ENCODE measurements at places on chromosomes 5 and 9.

GRCh38 chr5:143446535-143447226, 43.2 kb upstream of the NR3C1 start:
- DNase-seq, result no peak

GRCh38 chr5:157799578-157799977, 56.1 kb downstream of the LSM11 start:
- DNase-seq, result no peak

DNA sequence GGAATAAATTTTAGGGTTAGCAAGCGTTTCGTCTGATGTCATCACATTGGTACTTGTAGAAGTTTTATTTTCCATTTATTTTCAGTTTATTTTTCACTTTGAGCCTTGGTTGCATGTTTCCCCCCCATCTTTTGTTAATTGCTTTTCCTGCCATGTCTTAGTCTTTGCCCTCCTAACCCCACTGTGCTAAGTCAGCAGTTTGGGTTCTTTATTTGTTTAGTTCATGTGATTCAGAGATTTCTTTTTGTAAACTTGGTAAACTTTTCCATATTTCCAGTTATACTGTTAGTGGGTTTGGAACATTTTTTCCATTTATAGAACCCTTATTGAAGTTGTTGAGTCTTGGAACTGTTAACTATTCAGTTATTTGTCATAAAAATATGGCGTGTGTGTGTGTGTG, 252.9 kb upstream of the ANKH start:
- DNase-seq, result no peak

- DNase-seq, result peak; percentile 24
These were observed 68.4 kb upstream of the SLC1A1 start for GRCh38 chr9:4421847-4422246.

GRCh38 chr5:9686216-9686615, 56.1 kb upstream of the TAS2R1 start:
- DNase-seq, result peak; percentile 90

DNA sequence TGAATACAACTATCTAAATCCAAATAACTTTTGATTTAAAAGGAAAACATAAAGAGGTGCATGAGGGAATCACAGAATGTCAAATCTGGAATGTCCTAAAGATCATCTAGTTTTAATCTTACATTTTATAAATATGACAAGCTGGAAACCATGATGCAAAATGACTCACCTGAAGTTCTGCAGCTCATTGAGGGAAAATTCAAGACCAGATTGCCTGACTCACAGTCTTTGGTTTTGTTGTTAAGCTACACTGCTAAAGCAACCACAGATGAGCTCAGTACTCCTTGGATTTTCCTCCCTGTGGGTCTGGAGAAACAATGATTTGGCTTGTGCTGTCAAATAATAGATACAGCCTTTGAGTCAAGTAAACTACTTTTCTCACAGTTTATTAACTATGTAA, 19.1 kb upstream of the EDIL3 start:
- DNase-seq, result peak; percentile 96

DNA sequence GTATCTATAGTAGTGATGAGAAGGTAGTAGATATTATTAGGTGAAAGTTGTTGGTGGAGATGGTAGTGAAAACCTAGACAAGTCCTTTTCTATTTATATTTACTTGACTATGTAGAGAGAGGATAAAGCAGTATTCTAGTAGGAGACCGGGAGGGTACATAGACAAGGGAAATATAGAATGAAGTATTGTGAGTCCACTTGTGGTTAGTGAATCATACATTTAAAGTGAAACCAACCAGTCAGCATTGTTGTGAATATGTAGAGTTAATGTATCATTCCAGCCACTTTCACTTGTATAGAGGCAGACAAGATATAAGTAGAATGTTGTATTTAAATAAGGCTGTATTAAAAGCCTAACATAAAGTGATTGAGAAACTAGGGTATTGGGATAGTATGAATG, 1711.3 kb upstream of the ACO1 start:
- DNase-seq, result peak; percentile 5

- peak; percentile 16 for DNase-seq
These were observed 409.0 kb downstream of the PRR16 start for GRCh38 chr5:120873083-120873482.

- DNase-seq, result peak; percentile 73
These were observed 145.3 kb downstream of the PLK2 start for GRCh38 chr5:58314356-58315210.

DNA sequence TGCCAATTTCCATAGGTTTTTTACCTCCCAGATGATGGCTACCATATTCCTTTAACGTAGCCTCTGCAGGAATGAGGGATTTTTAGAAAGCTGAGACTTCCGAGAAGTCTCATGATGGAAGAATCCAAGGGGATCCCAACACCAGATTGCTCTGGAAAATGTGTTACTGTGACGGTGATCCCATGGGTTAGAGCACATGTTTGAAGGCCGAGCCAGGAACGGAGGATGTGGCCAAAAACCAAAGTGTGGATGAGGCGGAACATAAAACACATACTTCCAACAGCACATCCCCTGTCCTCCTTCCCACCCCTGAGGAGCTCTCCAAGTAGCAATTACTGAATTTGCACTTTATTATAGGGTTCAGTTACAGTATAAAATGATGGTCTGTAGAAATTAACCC, 82.6 kb downstream of the GPR21 start:
- DNase-seq, result no peak

DNA sequence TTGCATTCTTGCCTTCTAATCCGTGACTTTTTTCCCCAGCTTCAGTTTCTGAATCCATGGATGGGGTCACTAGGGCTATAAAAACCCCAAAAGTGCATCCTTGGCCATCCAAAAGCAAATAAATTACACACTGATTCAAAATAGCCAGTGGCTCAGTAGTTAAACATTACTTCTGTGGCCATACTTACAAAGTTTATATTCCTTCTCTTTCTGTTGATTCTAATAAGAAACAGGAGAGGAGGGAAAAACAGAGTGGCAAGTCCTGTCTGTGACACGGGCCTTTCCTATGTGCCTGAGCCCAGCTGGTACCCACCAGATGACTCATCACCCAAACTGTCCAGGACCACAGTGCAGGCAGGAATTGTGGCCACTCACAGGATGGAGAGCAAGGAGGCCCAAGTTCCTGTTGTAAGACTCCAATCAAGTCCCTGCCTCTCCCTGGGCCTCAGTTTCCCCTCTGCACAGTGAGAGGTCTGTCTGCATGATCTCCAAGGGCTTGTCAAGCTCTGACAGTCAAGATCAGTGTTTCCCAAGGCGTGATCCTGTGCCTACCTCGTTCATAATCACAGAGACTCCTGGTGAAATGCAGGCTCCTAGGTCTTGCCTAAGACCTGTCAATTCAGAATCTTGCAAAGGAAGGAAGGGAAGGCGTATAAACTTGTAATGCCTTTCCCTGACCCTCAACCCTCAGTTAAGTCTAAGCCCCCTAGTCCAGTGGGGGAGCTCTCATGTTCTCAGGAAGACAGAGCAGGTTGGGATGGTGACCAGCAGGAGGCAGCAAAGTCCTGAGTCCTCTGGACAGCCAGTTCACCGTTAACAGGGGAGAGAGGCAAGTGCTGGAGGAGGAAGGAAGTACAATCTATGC, 29.5 kb downstream of the TNIP1 start:
- peak; percentile 70 for DNase-seq

GRCh38 chr9:77649109-77649812, 1.1 kb upstream of the GNA14 start:
- DNase-seq, result peak; percentile 14

- no peak for DNase-seq
These were observed 1.9 kb downstream of the FRMD3 start for GRCh38 chr9:83536332-83536731.

DNA sequence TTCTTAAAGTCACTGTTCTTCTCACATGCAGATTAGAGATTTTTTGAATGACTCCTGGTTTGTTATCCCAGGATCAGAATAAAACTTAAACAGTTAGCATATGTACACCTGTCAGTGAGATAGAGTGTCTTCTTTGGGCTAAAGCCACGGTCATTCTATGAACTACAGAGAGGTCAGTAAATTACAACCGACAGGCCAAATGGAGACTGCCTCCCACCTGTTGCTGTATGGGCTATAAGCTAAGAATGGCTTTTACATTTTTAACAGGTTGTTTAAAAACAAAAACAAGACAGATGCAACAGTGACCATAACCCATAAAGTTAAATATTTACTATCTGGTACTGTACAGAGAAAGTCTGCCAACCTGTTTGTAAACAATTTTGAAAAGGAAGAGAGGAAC, 125.7 kb downstream of the ELAVL2 start:
- DNase-seq, result no peak

GRCh38 chr9:75626860-75627259, 263.6 kb upstream of the PCSK5 start:
- no peak for DNase-seq

GRCh38 chr5:71705421-71705820, 13.7 kb upstream of the CARTPT start:
- DNase-seq, result peak; percentile 31

DNA sequence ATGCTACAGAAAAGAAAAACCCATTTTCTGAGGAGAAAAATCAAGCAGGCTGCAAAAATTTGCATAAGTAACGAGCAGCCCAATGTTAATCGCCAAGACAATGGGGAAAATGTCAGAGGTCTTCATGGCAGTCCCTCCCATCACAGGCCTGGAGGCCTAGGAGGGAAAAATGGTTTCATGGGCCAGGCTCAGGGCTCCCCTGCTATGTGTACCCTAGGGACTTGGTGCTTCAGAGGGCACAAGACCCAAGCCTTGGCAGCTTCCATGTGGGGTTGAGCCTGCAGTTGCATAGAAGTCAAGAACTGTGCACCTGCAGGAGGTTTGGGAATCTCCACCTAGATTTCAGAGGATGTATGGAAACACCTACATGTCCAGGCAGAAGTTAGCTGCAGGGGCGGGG, 10.4 kb downstream of the CAAP1 start:
- no peak for DNase-seq

GRCh38 chr9:79432485-79432884, 139.3 kb upstream of the TLE4 start:
- no peak for DNase-seq

- peak; percentile 92 for DNase-seq
These were observed 218.6 kb upstream of the RASEF start for GRCh38 chr9:83281306-83282255.

DNA sequence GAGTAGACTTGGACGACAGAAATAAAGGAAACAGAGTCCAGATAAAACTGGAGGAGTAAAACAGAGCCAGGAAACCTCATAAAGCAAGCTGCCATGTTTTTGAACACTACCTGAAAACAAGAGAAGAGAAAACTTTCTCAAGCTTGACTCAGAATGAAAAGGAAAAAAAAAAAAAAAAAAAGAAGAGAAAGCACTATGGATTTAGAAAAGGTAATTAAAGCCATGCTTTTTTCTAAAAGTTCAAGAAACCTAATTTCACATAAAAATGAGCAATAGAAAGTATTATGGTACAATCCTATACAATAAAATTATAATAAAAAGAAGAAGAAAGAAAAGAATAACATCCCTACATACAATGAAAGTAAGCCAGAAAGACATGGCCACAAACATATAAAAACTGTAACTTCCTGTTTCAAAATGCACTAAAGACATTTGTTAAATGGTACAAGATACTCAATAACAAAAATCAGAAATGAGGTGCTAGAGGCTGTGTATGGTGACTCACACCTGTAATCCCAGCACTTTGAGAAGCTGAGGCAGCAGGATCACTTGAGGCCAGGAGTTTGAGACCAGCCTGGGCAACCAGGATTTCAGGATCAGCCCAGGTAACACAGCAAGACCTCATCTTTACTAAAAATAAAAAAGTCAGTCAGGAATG, 129.5 kb downstream of the SIL1 start:
- no peak for DNase-seq

DNA sequence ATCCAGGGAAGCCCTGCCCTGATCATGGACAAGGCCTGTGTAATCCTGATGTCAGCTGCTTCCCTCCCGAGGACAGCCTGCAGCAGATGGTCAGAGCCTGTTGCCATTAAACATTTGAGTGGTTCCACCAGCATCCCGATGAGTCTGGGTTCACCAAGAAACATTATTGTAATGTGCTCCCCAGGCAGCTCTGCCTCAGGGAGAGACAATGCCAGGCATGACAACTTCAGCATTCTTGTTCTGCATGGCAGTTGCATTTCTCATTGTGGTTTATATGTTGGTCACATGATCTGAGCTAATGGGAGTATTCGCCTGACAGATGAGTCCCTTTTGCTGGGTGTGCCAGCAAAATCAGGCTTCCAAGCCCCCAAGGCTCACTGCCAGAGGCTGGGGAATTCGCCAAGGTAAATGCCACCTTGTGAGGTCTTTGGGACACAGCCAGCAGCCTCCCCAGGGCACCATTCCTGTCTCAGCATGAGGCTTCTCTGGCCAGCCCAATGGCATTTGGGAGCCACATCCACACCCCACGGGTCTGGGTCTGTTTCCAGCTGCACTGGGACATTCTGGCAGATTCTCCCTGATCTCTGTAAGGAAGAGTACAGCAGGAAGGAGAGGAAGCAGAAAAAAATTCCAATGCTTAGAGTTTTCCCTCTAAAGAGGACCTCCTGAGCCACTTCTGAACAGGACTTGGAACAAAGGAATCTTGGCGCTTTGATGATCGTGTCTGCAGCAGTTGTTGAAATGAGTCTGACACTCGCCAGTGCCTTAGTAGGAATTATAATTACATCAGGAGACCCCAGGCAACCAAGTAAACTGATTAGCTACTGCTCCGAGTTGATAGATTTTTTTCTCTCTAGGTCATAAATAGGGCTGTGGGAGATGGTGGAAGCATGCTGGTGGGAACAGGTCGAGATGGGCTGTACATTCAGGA, 18.7 kb downstream of the KCNIP1 start:
- peak; percentile 96 for DNase-seq

- DNase-seq, result no peak
These were observed 424.0 kb upstream of the BRINP1 start for GRCh38 chr9:119793218-119793617.

Measured in M059J (cell line).